Sigmoid colon (tissue), 7 donors: ENCODE measurements at places on chromosomes 11 and 22.
A peak's percentile ranks its signal among the peaks of the same experiment; 100 is the strongest.

- H3K36me3 ChIP-seq: no peaks in the 10 kb centered on the region
- no peak overlapping the region for H3K4me3 ChIP-seq
- H3K27ac ChIP-seq: no peak overlapping the region
- peaks cover 19% of the 10 kb centered on the region for H3K4me1 ChIP-seq
- DNase-seq: no peak
Observed at GRCh38 chr11:30017445-30017895, 640 bp upstream of the KCNA4 start.

- H3K27ac ChIP-seq: no peak overlapping the region
- no peak overlapping the region for H3K4me3 ChIP-seq
- H3K36me3 ChIP-seq: no peaks in the 10 kb centered on the region
- DNase-seq: no peak
- peaks cover 6% of the 10 kb centered on the region for H3K4me1 ChIP-seq
Observed at GRCh38 chr11:82873919-82874333, 26.3 kb downstream of the PRCP start.

- H3K36me3 ChIP-seq: no peaks in the 10 kb centered on the region
- DNase-seq: no peak
- peaks cover 53% of the 10 kb centered on the region for H3K27me3 ChIP-seq
Observed at GRCh38 chr22:43891360-43892182, at the start of gene PNPLA5. PNPLA5 (minus strand) TSS chr22:43892013; CDS start chr22:43891880, 133 bp downstream.

DNA sequence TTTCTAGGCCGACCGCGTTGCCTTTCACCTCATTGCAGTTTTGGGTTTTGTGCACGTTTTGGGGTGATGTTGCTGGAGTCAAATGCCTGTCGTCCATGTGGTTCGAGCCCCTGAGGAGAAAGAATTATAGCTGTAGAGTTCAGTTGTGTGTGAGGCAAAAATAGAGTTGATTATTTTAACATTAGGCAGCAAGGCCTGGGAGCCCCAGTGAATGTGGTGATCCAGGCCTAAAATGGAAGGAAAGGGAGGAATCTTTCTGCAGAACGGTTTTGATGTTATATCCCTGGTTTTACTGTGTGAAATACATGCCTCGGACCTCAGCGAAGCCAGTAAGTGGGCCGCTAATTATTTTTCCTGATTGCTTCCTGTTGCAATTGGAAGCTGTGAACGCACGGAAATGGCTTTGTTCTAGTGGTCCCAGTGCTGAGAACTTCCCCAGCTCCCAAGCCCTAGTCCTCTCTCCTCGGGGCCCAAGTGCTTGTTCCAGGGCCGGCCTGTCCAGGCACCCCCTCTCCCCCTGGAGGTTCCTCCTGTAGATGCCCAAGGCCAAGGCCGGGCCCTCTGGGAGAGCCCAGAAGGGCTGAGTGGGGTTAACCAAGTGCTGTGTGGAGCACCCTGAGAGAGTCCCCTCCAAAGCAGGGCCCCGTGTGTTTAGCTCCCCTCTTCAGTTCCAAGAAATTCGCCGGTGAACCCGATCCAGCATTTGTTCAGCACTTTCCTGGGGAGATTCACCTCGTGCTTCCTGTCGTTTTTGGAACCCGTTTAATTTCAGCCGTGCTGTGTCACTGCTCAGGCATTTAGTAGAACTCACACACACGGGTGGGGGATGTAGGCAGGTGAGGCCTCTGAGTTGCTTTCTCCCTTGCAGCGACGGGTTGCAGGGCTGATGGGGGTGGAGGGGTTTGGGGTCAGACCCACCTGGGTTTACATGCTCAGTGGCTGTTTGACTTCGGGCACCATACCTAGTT is 2.1 kb downstream of the LRP5 start:
- no peaks in the 10 kb centered on the region for H3K36me3 ChIP-seq
- peak overlapping the region; percentile 72 for H3K4me3 ChIP-seq
- DNase-seq: no peak
- peak overlapping the region; percentile 90 for H3K27ac ChIP-seq
- no peaks in the 10 kb centered on the region for H3K27me3 ChIP-seq
- H3K4me1 ChIP-seq: no peaks in the 10 kb centered on the region

GRCh38 chr11:35944503-35945136 is 758 bp downstream of the LDLRAD3 start:
- H3K36me3 ChIP-seq: no peaks in the 10 kb centered on the region
- H3K4me1 ChIP-seq: no peaks in the 10 kb centered on the region
- H3K27me3 ChIP-seq: no peaks in the 10 kb centered on the region
- H3K27ac ChIP-seq: peak overlapping the region; percentile 71

DNA sequence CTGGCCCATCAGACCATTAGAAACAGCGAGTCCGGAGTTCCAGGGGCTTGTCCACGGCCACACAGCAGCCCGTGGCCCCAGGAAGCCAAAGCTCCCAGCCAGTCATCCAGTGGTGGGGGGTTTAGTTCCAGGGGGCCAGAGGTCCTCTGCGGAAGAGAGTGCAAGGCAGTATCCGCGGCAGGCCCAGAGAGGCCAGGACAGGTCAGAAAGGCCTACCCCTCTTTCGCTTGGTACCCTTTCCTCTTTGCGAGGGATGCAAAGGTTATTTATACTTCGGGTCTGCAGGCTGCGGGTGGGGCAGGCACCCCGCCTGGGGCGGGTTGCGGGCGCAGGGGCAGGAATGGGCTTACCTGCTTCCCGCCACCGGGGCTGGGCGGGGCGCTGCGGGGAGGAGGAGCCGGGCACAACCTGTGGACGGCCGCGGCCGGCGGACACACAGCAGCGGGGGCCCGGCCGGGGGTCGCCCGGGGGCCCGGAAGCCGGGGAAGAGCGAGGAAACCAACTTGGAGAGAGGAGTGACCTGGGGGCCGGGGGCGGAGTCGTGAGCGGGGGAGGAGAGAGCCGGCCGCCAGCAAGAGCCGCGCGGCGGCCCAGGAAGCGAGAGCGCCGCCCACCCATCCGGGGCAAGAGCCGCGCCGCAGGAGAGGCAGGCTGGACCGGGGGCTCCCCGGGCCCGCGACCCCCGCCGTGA is at the start of gene SH3BP1:
Gene SH3BP1 (plus strand): TSS at position 600 of the 691 bp plus-strand sequence. CDS start 119 bp downstream, outside the sequence.
- peak within 1 kb of the TSS; percentile 54 for H3K4me3 ChIP-seq
- H3K27me3 ChIP-seq: no peaks in the 10 kb centered on the region

DNA sequence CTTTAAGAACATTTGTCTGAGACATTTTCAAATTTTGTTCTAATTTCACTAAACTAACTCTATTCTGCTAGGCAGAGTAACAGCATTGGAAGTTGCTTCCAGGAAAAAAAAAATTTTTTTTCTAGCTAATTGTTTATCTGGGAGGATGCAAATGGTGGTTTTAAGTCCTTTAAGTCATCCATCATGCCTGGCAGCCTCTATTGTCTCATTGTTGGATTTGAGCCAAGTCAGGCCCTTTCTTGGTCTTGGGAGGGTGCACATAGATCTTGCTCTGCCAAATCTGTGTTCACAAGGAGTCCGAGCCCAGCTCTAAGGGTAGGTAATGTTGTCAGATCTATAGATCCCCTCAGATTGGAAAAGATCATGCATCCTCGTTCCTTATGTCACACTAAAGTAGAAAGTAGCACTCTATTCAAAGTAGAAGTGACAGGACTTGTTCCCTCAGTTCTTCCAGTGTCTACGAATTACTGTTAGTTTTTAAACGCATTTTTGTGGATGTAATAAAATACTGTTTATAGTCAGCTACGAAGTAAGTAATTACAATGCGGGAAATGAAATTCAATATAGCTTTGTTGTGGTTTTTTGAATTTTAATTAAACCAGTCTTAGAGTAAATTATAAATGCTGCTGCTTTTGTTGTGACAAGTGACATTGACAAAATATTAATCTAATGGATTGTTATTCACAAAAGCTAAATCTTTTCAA is 166.0 kb upstream of the RASSF10 start:
- no peak for DNase-seq
- no peaks in the 10 kb centered on the region for H3K27me3 ChIP-seq
- no peak overlapping the region for H3K4me3 ChIP-seq
- H3K36me3 ChIP-seq: no peaks in the 10 kb centered on the region
- peaks cover 77% of the 10 kb centered on the region for H3K4me1 ChIP-seq

GRCh38 chr11:76701294-76702040 is 30.9 kb upstream of the LRRC32 start:
- no peak overlapping the region for H3K27ac ChIP-seq
- no peak overlapping the region for H3K4me3 ChIP-seq
- H3K36me3 ChIP-seq: no peaks in the 10 kb centered on the region
- H3K4me1 ChIP-seq: no peaks in the 10 kb centered on the region

GRCh38 chr22:49589301-49589700 is 238.4 kb downstream of the BRD1 start:
- no peak for DNase-seq
- H3K4me3 ChIP-seq: no peak overlapping the region
- no peaks in the 10 kb centered on the region for H3K27me3 ChIP-seq
- H3K27ac ChIP-seq: no peak overlapping the region
- no peaks in the 10 kb centered on the region for H3K4me1 ChIP-seq
- no peaks in the 10 kb centered on the region for H3K36me3 ChIP-seq

DNA sequence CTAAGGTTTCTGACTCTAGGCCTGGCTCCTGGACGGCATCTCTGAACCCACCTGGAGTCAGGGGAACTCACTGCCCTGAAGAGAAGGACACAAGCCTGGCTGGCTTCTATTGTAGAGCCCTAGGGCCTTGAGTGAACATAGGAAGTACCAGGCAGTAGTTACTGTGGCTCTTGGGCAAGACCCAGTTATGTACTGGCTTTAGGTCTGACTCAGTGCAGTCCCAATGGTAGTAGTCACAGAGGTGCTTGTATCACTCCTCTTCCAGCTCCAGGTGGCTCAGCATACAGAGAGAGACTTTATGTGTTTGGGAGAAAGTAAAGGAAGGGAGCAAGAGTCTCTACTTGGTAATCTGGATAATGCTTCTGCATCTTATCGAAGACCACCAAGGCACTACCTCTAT is 13.9 kb upstream of the PAK1 start:
- no peak overlapping the region for H3K27ac ChIP-seq
- no peaks in the 10 kb centered on the region for H3K4me1 ChIP-seq
- H3K36me3 ChIP-seq: no peaks in the 10 kb centered on the region
- H3K27me3 ChIP-seq: no peaks in the 10 kb centered on the region

DNA sequence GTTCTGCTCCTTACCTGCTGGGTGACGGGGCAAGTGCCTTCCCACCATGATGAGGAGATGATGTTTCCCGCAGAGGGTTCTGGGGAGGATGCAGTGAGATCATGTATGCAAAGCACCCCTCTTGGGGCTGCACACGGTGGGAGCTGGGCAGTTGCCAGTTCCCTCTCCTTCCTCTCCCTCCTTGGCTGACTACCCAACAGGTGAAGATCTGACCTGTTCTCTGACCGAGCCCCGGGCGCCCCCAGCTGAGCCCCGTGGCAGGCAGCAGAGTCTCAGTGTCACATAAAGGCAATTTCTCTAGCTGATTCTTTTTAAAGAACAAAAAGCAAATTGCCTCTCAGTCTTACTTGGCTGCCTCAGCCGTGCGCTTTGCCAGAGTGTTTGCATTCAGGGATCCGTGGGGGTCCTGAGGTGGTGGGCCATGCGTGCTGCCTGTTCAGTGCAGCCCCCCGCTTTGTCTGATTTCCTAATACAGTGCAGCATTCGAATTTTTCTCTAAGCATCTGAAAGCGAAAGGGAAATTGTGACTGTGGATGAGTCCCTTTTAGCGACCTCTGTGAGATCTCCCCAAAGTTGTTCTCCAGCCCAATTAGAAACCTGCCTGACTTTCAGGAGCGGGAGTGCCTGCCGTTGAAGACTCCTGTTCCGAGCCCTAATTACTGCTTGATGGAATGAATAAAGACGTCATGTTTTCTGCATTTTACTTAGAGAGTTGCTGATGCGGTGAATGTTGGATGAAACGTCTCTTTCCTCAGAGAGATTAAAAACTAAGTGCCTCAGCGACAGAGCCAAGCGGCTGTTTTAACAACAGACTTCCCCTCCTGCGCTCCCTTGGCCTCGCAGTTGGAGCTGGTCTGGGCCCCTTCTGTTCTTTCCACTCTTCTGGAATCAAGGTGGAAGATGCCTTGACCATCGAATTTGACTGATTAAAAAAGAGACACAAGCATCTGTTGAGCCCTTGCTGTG is 86.0 kb downstream of the GRIK4 start:
- H3K4me3 ChIP-seq: no peak overlapping the region
- no peaks in the 10 kb centered on the region for H3K4me1 ChIP-seq
- H3K36me3 ChIP-seq: no peaks in the 10 kb centered on the region
- no peaks in the 10 kb centered on the region for H3K27me3 ChIP-seq
- H3K27ac ChIP-seq: no peak overlapping the region

DNA sequence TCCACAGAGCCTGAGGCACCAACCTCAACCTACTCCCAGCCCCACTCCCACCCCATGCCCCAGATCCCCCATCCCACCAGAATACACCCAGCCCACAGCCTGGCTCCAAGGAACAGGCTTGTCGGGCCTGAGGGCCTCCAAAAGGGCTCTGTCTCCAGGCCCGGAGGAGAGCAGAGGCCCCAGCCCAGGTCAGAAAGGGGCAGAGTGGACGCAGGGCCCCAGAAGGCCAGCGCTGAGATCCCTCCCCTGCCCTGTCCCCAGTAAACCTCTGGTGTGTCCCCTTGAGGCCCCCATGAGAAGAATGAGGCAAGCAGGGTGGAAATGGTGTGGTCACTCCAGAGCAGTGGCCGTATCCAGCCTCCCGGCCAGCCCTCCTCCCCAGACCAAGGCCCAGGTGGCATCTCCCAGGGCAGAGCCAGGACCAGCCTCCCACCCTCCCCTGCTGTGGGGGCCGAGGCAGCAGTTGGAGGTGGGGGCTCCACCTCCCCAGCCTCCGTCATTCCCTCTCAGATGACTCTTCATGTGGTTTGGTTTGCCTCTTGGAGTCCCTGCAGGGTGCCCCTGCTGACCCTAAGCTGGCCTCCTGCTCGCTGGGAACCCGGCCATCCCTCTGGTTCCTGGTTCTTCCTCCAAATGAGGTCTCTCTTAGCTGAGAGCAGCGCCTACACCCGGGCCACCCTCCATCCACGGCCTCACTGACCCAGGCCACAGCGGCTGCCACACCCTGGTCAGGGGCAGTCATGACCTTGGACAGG is 195.0 kb downstream of the IGLL1 start:
- no peak overlapping the region for H3K4me3 ChIP-seq
- no peak overlapping the region for H3K27ac ChIP-seq
- no peak for DNase-seq
- no peaks in the 10 kb centered on the region for H3K27me3 ChIP-seq
- no peaks in the 10 kb centered on the region for H3K36me3 ChIP-seq
- H3K4me1 ChIP-seq: no peaks in the 10 kb centered on the region

DNA sequence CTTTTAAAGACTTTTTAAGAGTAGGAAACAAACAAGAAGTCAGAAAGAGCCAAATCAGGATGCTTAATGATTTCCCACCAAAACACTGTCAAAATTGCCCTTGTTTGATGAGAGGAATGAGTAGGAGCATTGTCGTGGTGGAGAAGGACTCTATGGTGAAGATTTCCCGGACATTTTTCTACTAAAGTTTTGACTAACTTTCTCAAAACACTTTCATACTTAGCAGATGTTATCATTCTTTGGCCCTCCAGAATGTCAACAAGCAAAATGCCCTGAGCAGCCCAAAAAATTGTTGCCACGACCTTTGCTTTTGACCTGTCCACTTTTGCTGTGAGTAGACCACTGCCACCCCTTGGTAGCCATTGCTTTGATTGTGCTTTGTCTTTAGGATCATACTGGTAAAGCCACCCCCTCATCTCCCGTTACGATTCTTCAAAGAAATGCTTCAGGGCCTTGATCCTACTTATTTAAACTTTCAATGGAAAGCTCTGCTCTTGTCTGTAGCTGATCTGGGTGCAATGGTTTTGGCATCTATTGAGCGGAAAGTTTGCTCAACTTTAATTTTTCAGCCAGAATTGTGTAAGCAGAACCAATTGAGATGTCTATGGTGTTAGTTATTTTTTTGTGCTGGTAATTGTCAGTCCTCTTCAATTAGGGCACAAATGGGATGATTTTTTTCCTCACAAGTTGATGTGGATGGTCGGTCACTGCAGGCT is 67.2 kb downstream of the ADM start:
- no peaks in the 10 kb centered on the region for H3K27me3 ChIP-seq
- no peak overlapping the region for H3K4me3 ChIP-seq
- DNase-seq: no peak
- H3K36me3 ChIP-seq: no peaks in the 10 kb centered on the region
- H3K27ac ChIP-seq: no peak overlapping the region
